CD4-positive, alpha-beta T cell treated with Interleukin-6 at 100 ng/mL for 8 hours (primary cell): ENCODE measurements at places on chromosomes 13 and 19.

DNA sequence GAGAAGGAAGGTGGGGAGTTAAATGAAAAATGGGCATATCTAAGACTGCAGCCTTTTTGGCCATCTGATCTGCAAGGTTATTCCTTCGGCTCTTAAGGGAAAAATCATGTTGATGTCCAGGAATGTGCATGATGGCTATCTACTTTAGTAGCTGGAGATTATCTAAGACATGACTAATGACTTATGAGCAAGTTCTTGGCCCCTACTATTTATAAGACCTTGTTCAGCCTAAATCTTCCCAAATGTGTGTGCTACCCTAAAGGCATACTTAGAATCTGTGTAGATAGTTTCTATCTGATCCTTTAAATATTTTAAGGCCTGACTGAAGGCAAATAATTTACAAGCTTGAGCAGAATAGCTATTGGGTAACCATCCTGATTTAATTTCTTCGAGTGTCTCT lies 41.8 kb upstream of the CD177 start:
- DNase-seq, result no peak

DNA sequence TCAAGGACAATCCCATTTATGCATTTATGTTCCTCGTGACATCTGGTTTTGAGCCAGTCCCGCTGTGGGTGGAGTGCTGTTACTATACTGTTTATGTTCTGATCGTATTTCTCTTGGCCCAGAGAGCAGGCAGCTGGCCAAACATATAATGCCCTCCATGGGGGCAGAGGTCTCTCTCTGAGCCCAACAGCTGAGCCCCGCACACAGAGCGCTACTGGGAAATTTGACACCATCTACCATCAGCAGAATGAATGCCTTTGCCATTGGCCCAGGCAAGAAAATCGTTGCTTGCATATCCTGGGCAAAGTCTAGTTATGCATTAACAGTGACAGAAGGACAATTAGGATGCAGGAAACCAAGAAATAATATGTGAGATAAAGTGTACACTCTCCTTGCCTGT lies 126.8 kb upstream of the CACNA1A start:
- no peak for DNase-seq

- peak; percentile 32 for DNase-seq
These were observed 109.5 kb downstream of the TBC1D4 start for GRCh38 chr13:75372517-75372916.

DNA sequence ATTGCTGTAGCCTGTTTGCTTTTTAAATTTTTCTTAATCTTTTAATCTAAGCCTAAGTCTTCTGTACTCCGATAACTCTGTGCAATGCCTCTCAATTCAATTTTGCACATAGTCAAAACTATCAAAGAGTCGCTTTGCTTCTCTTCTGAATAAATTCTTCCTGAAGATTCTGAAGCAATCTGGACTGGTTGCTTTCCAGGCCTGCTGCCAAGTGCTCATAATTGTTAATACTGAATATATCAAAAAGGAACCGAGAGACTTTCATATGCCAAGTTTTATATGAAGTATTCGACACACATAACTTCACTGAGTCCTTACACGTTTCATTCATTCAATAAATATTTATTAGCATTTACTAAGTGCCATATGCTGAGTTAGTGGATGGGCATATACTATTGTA lies 91.3 kb downstream of the EDNRB start:
- no peak for DNase-seq
